Muscle of arm (tissue), 14 donors: ENCODE measurements at places on chromosomes 4 and X.

GRCh38 chr4:162804351-162804924, 362.3 kb downstream of the NAF1 start:
- no peak for DNase-seq

DNA sequence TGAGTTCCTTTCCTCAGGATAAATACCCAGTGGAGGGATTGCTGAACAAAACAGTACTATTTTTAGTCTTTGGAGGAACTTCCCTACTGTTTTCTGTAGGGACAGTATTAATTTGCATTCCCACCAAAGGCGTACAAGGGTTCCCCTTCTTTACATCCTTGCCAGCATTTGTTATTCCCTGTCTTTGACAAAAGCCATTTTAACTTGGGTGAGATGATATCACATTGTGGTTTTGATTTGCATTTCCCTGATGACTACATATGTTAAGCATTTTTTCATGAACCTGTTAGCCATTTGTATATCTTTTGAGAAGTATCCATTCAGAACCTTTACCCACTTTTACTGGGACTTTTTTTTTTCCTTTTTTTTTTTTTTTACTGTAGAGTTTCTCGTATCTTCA, 126.2 kb upstream of the ANXA10 start:
- DNase-seq = no peak

DNA sequence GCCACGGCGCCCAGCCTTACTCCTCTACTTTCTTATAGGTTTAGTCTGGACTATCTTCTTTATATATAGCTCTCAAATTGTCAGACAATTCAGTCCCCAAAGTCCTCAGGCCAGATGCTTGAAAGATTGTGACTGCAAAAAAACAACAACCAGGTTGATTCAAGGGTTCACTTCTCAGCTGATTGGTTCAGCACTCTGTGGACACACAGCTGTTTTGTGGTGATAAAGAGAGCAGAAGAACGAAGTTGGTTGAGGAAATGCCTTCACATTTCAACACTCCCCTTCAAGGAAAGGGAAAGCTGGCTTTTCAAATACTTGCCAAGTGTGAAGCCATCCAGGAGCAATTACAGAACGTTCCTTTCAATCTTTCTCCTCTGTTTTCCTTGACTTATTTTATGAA, 166.8 kb downstream of the SHROOM3 start:
- DNase-seq = no peak

DNA sequence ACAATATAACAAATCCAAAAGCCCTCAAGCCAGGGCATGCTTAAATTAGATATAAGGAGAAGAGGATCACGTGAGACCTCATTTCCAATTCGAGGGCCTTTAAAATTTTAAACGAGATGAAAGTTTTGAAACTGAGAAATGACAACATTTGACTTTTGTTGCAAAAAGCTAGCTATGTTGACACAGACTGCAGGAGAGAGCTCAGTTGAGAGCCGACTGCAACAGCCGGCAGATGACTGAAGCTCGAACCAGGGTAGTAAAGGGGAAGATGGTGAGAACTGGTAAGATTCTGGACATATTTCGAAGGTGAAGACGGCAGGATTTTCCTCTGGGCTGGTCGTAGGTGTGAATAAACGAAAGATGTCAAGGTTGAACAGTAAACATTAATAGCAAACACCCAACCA, 773 bp downstream of the PRMT9 start:
- DNase-seq = peak; percentile 46

DNA sequence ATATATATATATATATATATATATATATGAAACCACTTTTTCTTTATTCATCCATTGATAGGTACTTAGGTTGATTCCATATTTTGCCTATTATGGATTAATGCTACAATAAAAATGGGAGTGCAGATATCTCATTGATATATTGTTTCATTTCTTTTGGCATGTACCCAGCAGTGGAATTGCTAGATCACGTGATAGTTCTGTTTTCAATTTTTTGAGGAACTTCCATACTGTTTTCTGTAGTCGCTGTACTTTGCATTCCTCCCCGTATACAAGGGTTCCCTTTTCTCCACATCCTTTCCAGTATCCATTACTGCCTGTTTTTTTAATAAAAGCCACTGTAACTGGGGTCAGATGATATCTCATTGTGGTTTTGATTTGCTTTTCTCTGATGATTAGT, 124.6 kb downstream of the GABRB1 start:
- no peak for DNase-seq

DNA sequence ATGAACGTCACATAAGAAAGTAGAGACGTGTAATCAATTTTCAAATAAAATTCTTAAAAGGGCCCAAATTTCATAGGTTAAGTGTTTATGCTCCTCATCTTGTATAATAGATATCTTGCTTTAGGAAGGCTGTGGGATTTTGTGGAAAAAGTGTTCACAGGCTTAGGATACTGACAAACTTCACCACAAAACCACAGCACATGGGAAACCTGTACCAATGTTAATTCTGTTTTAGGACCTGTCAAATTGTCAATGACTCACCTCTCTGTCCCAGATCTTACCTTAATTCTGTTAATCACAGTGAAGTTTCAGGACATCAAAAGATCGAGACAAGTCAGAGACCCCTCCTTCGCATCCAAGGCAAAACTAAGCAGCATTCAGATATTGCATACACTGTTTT, 24.2 kb downstream of the FGFBP1 start:
- no peak for DNase-seq

DNA sequence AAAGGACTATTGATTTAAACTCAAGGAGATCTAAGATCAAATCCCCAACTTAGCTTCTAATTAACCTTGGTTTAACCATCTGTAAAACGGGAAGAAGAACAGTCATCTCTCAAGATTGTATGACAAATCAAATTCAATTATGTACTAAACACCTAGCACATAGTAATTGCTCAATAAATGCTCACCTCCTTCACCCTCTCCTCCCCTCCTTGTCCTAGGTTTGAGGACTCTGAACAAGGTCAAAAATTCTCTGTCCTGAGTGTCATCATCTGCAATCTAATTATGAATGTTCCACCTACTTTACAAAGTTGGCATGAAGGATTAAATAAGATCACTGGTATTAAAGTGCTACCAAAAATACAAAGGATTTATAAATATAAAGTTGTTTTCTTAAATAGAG, 320.1 kb upstream of the PPARGC1A start:
- no peak for DNase-seq

- no peak for DNase-seq
These were observed 65.9 kb downstream of the MAD2L1 start for GRCh38 chr4:120000591-120001296.

- no peak for DNase-seq
These were observed 64.0 kb downstream of the KCNIP4 start for GRCh38 chr4:21884615-21885014.

DNA sequence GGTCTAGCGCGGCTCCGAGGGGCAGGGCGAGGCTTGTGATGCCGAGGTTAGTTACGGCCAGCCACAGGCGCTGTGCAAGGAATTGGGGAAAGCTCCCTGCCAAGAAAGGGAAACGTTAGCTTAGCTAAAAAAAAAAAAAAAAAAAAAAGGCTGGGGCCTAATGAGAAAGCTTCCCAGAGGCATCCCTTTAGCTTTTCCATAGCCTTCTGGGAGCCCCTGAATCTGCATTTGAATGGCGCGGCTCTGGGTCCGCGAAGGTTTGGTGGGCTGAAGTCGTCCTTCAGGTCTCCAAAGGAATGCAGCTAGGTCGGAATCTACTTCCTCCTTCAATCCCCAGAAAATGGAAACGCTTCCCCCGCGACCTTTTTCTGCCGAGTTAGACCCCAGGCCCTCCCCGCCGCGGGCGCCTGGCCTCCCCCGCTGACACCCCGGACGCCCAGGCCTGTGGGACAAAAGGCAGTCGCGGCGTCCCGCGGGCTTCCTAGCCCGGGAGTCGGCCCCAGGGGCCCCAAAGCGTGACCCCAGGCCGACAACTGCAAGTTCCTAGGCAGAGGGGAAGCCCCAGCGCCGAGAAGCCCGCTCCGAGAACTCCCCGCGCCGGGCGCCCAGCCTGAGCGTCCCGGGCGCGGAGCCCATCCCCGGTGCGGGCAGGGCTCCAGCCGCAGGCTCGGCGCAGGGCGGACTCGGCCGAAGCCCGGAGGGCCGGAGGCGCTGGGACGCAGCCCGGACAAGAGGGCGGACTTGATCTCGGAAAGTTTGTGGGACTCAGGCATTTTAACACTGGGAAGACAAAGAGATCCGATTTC, 605 bp upstream of the FAT1 start:
- DNase-seq = peak; percentile 67

DNA sequence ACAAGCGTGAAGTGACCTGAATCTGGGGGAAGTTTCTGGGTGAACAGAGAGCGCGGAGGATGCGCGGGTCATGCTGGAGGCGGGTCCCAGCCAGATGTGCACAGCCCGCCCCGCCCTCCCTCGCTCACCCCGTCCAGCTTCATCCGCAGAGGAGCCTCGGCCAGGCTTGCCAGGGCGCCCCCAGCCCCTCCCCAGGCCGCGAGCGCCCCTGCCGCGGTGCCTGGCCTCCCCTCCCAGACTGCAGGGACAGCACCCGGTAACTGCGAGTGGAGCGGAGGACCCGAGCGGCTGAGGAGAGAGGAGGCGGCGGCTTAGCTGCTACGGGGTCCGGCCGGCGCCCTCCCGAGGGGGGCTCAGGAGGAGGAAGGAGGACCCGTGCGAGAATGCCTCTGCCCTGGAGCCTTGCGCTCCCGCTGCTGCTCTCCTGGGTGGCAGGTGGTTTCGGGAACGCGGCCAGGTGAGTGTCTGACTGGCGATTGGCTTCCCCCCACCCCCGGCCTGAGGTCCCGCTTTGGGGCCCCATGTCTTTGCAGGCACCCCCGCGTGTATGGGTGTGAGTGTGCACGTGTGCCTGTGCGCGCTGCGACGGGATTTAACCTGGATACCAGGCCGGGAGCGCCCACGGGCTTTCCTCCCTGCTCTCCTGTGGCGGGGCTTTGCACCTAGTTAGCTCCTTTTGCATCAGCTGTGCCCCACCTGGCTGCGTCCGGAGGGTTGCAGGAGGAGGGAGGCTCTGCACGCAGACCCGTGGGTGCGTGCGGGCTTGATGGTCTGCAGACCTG, at the start of gene EGFL6:
TSS of gene EGFL6 (plus strand) at position 123 of the 782 bp plus-strand sequence. CDS start at position 384, 261 bp downstream.
- DNase-seq = no peak

DNA sequence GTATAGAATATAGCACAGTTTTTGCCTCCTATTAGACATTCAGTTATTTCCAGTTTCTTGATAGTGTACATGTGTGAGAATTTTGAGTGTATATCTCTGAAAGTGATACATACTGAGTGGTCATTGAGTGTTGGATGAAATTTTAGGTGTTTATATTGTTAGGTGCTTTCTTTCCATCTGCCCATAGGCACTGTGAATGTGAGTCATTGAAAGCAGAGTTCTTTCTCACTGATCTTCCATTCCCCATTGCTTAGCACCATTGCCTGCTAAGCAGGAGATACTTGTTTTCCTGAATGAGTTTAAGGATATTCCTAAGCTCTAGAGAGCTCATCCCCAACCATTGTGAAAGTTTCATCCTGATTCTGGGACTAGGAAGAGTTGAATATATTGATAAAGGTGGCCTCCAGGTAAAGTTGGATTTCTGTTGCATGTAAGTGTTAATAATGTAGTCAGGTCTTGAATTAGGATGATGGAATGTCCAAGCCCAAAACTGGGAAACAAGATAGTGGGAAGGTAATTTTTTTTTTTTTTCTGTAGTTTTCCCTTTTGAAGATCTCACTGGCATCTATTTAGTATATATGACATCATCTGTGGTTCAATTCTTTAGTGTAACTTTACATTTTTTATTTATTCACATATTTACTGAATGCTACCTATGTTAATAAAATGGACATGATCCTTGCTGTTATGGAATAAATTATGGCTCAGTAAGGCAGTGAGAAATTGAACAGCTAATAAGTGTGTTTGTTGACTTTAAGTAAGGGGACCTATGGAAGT, 22.1 kb downstream of the UBE2K start:
- DNase-seq = no peak

DNA sequence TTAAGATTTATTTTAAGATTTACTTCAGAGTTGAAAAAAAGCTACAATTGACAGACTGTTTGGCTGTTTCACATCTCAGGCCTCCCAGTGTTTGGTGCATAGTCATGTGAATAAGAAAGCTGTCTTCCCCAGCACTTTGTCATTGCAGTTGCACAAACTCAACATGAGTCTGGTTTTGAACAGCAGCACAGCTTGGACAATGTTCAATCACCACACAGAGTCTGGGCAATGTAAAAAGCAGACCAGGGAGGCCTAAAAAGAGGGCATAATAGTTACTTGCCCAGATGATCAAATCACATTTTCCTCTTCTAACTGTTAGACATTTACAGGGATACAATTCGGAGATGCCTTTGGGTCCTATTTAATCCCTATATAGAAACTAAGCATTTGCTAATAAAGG, 1055.0 kb downstream of the RPA4 start:
- DNase-seq = no peak

DNA sequence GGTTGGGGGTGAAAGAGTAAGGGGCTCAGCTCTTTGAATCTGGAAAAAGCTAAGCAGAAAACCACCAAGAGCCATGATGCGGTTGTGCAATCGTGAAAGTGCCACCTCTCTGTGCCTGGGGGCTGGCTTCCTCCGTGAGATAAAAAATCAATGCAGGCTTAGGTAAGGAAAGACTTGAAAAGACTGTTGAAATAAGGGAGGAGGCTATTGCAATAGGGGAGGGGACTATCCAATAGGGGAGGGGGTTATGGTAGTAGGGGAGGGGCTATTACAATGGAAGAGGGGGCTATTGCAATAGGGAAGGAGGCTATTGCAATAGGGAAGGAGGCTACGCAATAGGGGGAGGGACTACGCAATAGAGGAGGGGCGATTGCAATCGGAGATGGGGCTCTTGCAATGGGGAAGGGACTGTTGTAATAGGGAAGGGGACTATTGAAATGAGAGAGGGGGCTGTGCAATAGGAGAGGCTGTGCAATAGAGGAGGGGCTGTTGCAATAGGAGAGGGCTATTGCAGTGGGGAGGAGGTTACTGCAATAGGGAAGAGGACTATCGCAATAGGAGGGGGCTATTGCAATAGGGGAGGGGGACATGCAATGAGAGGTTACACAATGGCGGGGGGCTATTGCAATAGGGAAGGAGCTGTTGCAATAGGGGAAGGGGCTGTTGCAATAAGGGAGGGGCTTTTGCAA, 162.3 kb upstream of the PSAPL1 start:
- DNase-seq = no peak

- no peak for DNase-seq
These were observed 1.1 kb downstream of the PCSK1N start for GRCh38 chrX:48834383-48834709.

DNA sequence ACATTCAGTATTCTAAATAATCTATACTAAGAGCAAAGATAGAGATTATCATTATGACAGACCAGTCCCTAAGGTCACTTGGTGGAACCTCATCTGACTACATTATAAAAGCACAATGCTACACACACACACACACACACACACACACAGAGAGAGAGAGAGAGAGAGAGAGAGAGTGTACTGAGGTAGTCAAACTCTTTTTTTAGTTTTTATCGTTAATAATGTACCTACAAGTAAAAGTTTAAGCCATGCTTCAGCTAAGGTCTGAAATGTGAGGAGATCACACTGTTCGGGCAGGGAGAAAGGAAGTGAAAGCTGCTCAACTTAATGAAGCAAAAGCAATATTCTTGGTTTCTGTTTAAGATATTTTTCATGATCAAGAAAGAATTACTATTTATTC, 75.8 kb upstream of the CCDC160 start:
- no peak for DNase-seq
